Activated CD4-positive, CD25-positive, alpha-beta regulatory T cell treated with anti-CD3 and anti-CD28 coated beads, Interleukin-2, amount 50 U/mL, for 16 hours (primary cell): ENCODE measurements at places on chromosomes 6 and 20.

GRCh38 chr6:150813993-150814359 lies 51.5 kb upstream of the MTHFD1L start:
- DNase-seq, result no peak

DNA sequence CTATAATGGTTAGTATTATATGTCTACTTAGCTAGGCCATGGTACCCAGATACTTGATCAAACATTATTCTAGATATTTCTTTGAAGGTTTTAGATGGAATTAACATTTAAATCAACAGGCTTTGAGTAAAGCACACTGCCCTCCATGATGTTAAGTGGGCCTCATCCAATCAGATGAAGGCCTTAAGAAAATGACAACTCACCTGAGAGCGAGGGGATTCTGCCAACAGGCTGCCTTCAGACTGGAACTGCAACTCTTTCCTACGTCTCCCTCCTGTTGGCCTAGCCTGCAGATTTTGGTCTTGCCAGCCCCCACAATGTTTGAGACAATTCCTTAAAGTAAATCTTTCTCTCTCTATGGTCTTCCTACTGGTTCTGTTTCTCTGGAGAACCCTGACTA lies 137.3 kb downstream of the AHI1 start:
- no peak for DNase-seq

- DNase-seq, result no peak
Observed at GRCh38 chr6:167962711-167963110, 34.8 kb upstream of the KIF25 start.

- no peak for DNase-seq
Observed at GRCh38 chr6:43695215-43695966, 7.8 kb upstream of the MRPS18A start.

DNA sequence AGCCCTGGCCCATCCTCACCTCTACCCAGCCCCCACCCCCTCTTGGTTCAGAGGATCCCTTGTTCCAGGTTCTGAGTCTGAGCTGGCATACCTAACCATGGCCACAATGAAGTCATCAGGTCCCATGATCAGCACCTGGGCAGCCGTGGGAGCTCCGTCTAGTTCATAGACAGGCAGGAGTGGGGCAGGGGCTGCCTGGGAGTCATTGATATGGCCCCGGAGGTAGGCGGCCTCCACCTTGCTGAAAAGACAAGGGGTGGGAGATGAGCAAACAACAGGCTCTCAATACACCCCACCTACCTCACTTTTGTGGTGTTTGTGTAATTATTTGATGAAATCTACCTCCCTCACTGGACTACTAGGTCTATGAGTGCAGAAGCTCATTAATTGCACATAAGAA lies 20.4 kb downstream of the GGT7 start:
- DNase-seq, result no peak

DNA sequence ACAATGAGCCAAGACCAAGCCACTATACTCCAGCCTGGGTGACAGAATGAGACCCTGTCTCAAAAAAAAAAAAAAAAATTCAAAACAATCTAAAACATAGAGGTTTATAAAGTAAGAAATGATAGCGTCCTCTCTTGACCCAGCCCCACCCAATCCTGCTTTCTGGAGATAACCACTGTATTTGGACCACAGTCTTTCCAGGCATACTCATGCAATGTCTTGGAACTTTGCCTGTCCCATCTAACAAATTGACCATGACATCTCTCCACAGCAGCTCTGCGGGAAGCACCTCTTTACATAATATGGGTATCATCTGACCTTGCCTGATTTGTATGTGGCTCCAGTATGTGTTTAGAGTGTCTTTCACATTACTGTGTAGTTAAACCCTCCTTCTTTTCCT lies 9.1 kb upstream of the SHLD1 start:
- DNase-seq, result no peak

DNA sequence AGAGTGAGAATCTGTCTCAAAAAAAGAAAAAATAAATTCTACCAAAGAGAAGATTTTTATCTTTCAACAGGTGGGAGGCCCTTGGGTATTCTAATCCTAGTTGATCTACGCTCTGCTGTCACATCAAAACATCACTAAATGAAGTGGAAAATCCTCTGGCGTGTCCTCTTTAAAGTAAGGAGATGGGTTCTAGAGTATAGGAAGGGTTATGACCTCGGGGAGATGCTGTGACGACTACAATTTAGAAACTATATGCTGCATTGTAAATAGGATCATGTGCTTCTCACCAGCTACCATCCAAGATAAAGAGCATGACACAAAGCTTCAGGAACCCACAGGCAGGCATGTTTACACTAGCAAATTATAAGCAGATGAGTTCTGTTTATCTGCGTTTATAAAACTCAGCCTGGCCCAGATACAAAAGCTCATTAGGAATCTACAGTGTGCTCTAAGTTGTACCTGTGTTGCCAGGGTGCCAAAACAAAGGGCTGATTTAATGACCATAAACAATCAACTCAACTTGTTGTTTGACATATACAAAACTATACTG lies 197.1 kb upstream of the PLN start:
- DNase-seq, result no peak

GRCh38 chr6:110013386-110013785 lies 35.3 kb downstream of the GPR6 start:
- DNase-seq, result no peak

DNA sequence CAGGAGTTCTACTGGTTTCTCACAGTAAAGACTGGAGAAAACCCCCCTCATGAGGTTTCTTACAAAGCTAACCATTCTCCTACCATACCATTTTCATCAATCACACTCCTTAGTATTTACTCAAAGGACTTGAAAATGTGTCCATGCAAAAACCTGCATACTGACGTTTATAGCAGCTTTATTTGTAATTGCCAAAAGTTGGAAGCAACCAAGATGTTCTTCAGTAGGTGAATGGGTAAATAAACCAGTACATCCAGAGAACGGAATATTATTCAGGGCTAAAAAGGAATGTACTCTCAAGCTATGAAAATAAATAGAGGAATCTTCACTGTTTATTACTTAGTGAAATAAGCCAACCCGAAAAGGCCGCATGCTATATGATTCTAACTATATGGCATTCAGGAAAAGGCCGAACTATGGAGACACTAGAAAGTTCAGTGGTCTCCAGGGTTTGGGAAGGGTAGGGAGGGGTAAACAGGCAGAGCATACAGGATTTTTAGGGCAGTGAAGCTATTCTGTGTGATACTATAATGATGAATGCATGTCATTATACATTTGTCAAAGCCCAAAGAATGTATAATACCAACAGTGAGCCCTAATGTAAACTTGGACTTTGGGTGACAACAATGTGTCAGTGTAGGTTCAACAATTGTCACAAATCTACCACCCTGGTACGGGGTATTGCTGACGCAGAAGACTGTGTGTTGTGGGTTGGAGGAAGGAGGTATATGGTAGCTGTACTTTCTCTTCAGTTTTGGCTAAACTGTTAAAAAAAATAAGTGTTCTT lies 50.6 kb downstream of the SNX5 start:
- no peak for DNase-seq

GRCh38 chr20:61748376-61748775 lies 317.3 kb downstream of the TAF4 start:
- DNase-seq, result no peak

- DNase-seq, result no peak
Observed at GRCh38 chr6:127518191-127518709, 885 bp downstream of the MTCL3 start.

DNA sequence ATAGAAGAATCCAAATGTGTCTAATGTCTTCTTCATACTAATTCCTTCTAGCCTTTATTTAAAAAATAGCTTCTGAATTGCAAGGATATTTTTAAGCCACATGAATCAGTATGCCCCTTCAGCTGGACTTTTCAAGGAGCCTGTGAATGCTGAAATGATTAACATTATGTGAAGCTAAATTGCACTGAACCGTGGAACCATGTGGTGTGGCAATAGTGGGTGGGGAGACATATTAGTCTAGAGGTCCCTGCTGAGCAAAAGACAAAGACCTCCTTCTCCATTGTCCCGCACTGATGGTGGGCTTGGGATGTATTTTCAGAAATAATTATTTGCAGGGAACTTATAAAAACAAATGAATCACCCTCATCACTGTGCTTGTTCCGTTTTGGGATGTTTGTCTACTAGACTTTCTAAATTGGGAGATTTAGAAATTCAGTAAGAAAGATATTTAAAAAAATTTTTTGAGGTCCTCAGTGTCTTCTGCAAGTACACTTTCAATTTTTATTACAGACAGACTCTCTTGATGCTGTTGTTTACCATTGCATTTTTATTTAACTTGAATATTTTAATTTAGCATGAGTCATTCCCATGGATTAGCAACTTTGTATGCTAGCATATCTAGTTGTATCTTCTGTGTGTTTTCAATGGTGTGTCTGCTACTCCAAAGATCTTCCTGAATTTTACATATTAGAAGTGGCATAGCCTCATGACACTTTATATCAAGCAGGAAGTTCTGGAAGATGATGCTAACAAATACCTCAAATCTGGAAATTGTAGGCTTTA lies 238.1 kb downstream of the LAMA2 start:
- no peak for DNase-seq

- DNase-seq, result no peak
Observed at GRCh38 chr6:169868458-169868857, 117.0 kb downstream of the ERMARD start.

DNA sequence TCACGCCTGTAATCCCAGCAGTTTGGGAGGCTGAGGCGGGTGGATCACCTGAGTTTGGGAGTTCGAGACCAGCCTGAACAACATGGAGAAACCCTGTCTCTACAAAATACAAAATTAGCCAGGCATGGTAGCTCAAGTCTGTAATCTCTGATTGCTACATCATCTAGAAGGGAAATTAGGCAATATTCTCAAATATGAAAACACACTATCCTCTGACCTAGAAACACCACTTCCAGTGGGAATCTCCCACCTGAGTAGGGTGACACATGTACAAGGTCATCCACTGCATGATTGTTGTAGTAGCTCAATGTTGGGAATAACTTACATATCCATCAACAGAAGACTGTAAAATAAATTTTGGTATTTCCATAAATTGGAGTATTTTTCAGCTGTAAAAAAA lies 19.1 kb upstream of the SIRPD start:
- no peak for DNase-seq

- DNase-seq, result no peak
Observed at GRCh38 chr20:6560978-6561377, 206.5 kb upstream of the BMP2 start.
